Umbilical cord (tissue), 2 donors: ENCODE measurements at places on chromosomes 2 and 18.

DNA sequence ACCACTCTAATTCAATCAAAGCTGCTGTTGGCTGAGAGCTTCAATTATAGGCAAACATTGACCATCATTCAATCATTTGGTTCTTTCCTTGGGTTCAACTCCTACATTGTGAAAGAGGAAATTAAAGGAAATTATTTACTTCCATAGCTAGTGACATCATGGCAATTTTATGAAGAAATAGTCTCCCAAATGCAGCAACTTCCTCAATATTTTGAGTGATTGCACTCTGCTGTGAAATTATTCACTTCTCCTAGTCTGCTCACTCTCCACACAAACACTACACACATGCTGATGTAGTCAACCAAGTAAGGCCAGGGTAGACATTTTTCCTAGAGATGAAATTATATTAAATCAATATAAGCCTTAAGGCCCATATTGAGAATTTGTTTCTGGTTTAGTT, 86.7 kb upstream of the NCKAP5 start:
- DNase-seq: no peak

DNA sequence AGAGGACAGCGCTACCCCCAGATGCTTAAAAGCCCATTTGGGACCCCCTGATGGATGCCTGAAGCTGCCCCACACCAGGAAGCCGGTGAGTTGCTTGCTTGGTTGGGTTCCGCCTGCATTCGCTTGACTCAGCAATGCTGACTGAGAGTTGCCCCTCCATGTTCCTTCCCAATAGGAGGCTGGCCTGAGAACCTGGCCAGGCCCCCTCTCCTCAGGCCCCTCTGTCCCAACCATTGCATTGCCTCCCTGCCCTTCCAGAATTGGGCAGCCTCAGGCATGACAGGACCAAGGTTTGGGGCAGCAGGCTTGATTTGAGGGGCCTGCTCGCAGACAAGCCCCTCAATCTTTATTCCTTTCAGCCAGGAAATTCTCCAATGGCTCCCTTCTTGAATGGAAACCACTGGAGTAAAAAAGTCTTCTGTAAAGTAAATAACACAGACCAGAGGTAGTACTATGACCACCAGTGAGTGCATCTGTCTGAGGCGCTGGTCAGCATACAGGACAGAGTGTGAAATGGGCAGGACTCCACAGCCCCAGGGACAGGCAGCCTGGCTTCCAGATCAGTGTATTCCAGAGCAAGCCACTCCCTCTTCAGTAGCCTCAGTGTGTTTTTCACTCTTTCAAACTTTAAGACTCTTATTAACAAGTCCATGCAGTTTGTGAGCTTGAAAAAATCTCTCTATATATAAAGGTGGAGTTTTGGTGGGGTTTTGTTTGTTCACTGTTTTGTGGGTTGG, 104.7 kb downstream of the C1QL2 start:
- DNase-seq: no peak

DNA sequence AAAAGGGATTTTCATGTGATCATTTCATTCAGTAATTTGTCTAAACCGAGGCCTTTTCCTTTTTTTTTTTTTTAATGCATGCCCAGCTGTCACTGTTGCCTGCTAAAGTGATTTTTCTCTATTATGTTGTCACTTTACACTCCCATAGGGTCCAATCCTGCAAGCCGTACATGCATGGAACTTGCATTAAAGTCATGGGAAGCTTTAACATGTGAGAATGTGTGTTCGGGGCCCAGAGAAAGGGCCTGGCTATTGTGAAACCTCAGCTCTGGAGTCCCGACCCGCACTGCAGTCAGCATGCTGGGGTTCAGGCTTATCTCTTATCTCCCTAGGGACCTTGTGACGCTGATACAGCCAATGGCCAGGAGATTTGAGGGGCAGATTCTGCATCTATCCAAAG, 474.6 kb downstream of the SLC4A3 start:
- peak; percentile 15 for DNase-seq

DNA sequence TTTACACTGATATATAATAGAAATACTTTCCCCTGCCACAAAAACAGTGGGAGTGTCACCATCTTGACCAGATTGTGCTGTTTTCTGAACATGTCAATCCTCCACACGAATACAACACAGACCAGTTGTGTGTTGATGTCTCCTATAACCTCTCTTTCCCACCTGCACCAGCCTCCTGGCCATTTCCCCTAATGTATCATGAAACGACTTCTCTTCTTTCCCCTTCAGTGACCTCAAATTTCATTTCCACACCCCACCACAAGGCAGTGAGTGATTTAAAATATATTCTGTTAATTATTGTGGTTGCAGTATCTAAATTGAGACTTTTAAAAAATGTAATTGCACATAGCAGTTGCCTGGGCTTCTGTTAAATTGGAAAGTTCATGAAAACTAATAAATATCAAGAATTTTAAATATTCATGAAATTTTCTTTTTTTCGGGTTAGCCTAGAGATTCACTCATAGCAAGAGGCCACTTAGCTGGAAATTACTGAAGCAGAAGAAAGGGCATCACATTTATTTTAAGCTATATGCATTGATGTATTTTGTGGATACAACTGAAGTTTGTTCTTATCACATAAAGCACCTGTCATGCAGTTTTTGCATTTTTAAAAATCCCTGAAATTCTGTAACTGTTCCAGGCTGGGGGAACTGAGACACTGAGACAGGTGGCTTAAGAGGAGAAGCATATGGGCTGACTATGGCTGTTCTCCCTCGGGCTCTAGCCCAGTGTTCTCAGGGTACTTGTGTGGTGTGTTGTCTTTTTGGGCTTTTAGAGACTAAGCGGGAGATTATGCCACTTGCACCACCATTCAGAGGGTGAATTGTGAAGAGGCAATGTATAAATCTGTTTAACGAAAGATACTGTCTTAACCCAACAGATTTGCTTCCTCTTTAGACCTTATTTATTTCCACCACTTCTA, 15.9 kb downstream of the FAM171B start:
- DNase-seq: no peak

GRCh38 chr2:24493713-24494112, 2.7 kb downstream of the NCOA1 start:
- DNase-seq: peak; percentile 34

- DNase-seq: no peak
Observed at GRCh38 chr2:1561811-1562421, 148.7 kb downstream of the TPO start.

GRCh38 chr2:209582281-209582680, 158.4 kb downstream of the MAP2 start:
- peak; percentile 26 for DNase-seq

- DNase-seq: peak; percentile 24
Observed at GRCh38 chr2:232418466-232419244, 12.0 kb downstream of the ALPG start.

- DNase-seq: peak; percentile 98
Observed at GRCh38 chr2:67260343-67261277, 136.5 kb upstream of the ETAA1 start.

DNA sequence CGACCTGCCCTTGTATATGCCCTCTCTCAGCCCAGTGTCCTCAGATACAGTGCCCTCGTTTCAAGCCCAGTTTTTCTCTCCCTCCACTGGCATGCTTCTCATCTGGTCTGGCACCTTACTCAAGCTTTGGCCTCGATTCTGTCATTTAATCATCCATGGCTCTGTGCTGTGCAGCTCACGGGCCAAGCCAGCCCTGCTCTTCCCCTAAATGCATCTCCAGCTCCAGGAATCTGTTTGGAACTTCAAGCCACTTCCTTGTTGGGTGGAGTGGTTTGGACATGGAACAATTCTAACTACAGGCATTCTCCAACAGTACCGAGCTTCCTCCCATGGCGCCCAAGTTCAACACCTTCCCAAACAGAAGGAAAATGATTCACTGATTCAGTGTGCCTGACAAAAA, 76.7 kb upstream of the ZNF397 start:
- DNase-seq: no peak

DNA sequence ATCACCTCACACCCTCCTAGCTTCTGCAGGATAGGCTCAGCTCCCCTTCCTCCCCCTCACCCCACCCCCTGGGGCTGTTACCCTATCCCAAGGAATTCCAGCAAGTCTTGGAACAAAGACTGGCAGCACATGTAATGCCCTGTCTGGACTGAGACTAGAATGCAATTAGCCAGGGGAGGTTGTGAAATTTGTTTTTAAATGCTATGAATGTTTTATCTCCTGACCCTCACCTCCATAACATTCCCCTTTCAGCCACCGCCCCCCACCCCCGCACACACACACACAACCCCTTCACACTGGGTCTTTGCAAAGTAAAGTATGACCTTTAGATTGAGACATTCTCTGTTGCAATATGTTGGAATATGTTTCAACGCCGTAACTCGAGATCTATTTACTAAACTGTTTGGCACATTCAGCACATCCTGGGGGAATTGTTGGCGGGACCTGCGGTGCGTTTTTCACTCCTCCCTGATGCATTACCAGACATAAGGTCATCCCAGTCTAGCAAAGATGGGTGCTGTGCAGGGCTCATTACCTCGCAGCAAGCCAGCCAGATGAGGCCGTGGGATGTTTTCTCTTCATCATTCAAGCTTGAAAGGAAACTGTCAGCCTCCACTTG, 290.7 kb upstream of the SLC14A2 start:
- DNase-seq: no peak
